GM18507 (cell line): ENCODE measurements at places on chromosomes 2 and 18.

DNA sequence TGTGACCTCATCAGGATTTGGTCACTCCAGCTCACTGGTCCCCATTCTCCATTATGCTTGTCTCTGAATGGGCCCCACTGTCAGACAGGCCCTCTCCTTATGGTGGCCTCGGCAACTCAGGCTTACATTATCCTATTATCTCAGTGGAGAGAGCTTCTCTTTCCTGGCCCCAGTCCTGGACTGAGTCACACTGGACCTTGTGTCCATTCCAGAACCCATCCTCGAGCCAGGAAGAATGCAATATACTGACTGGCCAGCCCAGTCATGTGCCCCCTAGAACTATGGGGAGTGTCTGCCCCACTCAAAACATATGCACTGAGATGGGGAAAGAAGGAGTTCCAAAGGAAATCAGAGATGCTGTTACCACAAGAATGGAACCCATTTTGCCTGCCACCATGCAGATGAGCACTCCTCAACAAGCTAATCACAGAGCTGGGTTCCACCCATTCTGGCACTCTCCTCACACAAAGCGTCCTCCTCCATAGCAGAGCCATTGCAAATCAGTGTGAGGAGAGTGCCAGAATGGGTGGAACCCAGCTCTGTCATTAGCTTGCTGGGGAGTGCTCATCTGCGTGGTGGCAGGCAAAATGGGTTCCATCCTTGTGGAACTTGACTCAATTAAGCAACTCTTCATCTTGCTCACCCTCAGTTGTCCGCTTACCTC lies 71.9 kb downstream of the CHRNA1 start:
- no peak for DNase-seq

GRCh38 chr2:69145204-69145603 lies 132.2 kb downstream of the ANTXR1 start:
- no peak for DNase-seq

DNA sequence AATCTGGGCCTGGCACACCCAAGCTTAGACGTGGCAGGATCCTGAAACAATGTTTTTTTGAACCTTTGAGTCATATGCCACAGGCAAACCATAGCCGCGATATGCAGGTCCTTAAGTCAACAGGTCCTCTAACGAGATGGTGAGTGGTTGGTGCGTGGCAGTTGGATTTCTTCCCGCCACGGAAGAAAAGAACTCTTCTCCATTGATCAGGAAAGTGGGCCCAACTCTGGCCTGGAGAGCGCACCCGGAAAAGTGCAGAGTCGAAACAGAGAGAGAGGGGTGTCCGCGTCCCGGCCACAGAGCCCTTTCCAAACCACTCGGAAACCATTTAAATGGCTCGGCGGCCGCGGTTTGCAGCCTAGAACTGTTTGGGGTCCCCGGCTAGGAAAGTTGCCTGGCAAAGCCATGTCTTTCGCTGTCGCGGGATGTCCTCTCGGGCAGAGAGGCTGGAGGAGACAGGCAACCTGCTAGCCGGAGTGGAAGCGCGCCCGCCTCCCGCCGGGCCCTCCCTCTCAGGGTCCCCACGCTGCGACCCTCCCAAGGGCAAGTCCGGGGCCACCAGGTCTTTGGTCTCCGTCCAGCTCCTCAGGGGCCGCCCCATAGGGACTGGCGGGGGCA lies 777 bp downstream of the GALNT3 start:
- no peak for DNase-seq

- DNase-seq, result no peak
Observed at GRCh38 chr18:46471809-46472498, 185.1 kb downstream of the LOXHD1 start.

- no peak for DNase-seq
Observed at GRCh38 chr18:33951031-33951430, 273.7 kb downstream of the NOL4 start.

DNA sequence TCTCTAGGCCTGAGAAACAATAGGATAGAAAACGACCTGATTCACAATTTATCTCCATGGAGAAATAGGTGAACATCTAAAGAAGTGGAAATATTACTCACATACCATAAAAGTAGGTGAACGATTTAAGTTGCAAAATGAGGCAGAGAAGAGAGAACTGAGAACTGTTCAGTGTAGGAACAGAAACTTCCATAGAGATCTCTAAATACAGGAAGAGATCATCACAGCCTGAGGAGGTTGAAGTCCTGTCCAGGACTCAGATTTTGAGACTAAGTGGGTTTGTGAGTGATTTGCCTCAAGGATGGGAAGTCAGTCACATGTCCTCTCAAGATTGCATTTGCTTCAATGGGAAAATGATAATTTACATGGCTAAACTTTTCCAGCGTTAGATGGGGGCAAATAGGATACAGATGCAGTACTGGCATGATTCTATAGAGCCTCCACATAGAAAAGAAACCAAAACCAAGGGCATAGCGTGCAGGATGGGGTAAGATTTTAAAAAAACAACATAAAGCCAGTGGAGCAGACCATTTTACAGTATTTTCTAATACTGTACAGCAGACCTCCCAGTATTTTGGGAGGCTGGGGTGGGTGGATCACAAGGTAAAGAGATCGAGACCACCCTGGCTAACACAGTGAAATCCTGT lies 68.8 kb downstream of the MEP1B start:
- no peak for DNase-seq

- no peak for DNase-seq
Observed at GRCh38 chr2:240358080-240358479, 77.4 kb upstream of the GPC1 start.

DNA sequence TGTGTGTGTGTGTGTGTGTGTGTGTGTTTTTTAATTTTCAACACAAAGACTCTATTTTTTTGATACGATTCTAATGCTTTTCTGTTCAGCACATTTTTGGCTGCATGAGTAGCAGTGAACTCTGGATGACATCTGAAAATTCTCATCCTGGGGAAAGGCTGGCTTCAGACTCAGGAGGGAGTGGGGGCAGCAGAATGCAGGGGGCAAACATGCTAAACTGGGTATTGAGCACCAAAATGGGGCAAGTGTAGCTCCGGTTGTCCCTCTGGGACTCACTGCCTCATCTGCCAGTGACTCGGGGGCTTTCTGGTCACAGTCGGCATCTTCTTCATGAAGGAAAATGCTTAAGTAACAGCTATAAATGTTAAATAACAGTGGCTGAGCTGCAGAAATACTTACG lies 116.8 kb upstream of the PID1 start:
- DNase-seq, result no peak

- no peak for DNase-seq
Observed at GRCh38 chr2:17571681-17572080, 31.2 kb downstream of the VSNL1 start.

DNA sequence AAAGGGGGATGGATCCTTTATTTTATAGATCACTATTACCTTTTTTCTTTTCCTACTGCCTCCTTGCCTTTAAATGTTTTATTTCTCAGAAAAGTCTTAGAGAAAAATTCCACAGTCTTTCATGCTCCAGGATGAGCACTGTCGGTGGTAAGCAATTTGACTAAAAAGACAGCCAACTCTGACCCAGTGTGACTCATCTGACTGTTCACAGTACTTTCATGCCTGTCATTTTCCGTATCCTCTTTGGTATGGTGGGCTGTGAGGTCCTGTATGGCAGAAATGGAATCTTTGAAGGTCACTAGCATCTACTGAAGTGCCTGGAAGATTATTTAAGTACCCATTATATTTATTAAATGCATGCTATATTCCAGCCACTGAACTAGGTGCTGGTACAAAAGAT lies 2.1 kb upstream of the RFTN2 start:
- no peak for DNase-seq

- DNase-seq, result no peak
Observed at GRCh38 chr2:187900021-187900420, 345.8 kb upstream of the TFPI start.

DNA sequence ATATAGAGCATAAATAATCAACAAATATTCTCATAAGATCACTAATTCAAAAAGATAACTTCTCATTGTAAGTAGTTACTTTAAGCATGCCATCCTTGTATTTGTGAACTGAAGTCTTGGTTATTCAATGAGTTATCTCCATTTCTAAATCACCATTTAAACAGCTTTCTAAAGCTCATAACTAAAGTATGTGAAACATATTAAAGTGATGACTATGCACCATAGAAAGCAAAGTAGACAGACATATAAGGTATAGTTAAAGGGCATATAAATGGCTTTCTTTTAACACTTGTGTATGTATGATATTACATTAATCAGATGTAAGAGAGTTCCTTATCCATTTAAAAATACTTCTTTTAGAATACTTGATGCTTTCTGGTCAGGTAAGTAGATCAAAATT lies 83.5 kb downstream of the IKZF2 start:
- DNase-seq, result no peak

- no peak for DNase-seq
Observed at GRCh38 chr18:75157851-75158250, 51.1 kb downstream of the PTGR3 start.

DNA sequence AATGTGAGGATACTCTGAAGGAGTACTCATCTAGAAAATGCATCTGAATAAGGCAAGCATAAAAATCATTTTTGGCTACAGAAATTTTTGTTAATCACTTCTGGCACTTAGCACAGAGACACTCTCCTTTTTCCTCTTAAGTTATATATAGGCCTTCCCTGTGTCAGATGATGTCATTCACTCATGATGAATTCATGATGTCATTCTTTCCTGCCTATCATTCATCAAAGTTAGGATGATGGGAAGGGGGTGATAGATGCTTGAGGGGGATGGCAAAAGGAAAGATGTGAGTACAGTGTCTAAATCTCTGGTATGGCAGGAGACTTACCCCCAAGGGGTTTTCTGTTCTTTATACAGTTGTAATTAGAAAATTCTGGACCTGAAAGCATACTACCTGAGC lies 42.0 kb downstream of the MAP3K20 start:
- no peak for DNase-seq

DNA sequence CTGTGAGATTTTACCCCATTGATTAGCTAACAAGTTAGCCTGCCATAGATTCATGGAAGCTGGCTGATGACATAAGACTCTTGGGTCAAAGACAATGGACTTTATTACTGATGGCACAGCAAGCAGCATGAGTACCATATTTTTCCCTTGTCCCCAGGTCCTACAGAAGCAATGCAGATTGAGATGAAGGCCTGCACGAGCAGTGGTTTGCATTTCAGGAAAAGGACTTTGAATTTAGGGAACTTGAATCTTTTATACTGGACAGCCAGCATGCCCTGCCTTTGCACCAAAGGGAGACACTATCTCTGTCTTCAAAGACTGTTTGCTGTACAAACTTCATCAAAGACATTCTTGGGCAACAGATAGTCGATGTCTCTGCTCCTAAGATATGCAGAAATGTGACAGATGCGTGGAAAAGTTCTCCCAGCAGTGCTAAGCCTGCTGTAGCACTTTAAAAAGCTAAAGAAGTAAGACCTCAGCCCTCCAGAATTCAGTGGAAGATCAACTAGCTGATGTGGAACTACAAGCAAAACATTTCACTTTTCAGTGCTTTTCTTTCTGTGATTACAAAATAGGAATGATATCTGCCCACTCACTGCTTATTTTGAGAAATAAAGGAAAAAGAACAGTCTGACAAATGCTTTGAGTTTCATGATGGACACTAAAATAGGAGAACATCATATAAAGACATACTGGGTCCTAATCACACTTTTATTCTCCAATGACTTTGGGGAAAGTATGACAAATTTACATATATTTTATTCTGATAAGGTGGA lies 44.4 kb upstream of the TANK start:
- no peak for DNase-seq

GRCh38 chr2:66581339-66582103 lies 146.6 kb downstream of the MEIS1 start:
- DNase-seq, result no peak

- DNase-seq, result no peak
Observed at GRCh38 chr18:48889115-48889941, 61.4 kb downstream of the SMAD7 start.

DNA sequence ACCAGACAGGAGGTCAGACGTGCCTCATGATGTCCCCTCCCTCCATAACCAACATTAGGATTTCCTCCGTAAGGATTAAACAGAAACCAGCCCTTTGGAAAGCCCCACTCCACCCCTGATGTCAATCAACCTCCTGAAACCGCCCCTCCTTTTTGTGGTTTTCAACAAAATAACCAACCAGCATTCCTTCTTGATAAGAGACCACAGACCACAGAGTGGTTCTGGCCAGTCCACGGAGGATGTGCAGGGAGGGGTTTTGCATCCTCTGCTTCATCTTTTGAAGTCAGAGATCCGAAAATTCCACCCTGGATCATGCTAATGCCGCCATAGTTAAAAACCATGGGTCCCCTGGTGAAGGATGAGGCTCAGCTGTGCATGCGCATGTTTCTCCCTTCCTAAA lies 180.0 kb upstream of the CCDC150 start:
- DNase-seq, result no peak

DNA sequence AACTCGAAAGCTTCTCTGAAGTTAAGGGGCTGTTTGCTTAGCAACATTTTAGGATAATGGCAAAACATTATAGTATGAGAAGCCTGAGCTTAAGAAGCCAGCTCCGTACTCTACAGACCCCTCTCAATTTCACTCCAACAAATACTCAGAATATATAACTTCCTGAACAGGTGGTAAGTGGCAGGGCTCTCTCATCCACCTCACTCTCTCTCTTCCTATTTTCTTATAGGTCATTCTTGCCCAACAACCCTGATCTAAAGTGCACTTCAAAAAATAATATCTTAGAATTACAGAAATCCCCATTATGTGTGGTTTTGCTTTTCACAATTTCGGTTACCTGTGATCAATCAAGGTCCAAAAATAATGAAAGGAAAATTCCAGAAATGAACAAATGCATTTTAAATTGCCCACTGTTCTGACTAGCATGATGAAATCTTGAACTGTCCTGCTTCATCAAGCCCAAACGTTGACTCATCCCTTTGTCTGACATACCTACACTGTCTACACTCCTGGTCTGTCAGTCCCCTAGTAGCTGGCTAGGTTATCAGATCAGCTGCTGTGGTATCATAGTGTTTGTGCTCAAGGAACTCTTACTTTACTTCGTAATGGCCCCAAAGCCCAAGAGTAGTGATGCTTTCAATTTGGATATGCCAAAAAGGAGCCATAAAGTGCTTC lies 122.8 kb upstream of the COL5A2 start:
- DNase-seq, result no peak

DNA sequence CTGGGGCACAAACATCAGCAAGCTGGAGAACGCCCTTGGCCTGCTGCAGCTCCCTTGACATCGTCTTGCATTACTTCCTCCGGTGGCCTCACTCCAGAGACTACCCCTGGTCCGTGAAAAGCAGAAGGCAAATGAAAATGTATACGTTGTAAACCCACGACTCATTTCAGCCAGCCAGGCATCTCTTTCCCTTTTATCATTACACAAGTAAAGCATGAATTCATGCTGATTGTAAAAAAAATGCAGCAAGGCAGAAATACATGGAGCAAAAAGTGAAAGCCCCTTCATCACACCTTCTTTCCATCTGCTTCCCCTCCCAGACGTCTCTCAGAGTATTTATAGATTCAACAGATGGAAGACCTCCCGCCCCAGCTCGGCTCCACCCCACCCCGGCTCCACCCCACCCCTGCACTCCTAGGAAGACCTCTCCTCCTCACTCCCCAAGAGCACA lies 41.6 kb upstream of the RALBP1 start:
- DNase-seq, result no peak

GRCh38 chr2:5720426-5720825 lies 28.2 kb downstream of the SOX11 start:
- no peak for DNase-seq
